Progenitor cell of endocrine pancreas (in vitro differentiated cells): ENCODE measurements at places on chromosomes 3 and 15. TPM values are rescaled to one million over a fixed set of nuclear protein-coding genes. Genes with fewer than 3 reads are reported as not detected.

DNA sequence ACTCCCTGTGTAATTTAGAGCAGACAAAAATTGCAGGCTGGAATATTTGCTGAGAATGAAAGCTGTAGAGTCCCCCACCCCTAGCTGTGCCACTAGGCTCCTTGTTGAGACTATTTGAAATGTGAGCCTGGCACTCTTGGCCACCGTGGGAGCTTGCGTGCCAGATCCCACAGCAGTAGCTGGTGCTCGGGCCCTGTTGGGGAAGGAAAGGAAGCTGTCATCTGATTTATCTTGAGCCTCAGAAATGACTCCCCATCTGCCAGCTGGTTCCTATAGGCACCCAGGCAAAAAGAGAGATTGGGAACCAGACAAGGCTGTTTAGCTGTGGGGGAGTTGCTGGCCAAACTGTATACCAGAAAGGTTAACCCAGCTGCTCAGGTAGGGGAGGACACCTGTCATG lies 23.4 kb upstream of the CLEC3B start:
- no peak for DNase-seq

MLF1 gene
- total RNA-seq: 20.2 and 21.7 TPM in 2 replicates

- DNase-seq: no peak
Measured at GRCh38 chr3:60781935-60782334, 469.3 kb downstream of the FHIT start.

DNA sequence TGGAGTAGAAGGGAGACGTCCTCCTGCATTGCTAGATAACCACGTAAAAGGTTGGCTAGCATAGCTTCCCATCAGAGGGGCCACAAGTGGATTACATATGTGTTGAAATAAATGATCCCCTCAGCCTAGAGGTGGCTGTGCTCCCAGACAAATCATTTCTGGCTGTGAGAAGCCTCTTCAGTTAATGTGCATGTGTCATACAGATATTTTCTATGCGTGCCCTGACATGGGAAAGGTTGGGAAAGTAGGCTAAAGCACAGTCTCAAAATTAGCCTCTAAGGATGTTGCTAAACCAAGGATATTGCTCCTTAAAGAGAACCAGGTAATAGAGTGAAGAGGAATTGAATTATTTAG lies 17.8 kb downstream of the USP3 start:
- DNase-seq: no peak

PLA2G4D gene
- total RNA-seq: not detected in 2 replicates

- no peak for DNase-seq
Measured at GRCh38 chr3:65787827-65788226, 250.9 kb downstream of the MAGI1 start.

DNA sequence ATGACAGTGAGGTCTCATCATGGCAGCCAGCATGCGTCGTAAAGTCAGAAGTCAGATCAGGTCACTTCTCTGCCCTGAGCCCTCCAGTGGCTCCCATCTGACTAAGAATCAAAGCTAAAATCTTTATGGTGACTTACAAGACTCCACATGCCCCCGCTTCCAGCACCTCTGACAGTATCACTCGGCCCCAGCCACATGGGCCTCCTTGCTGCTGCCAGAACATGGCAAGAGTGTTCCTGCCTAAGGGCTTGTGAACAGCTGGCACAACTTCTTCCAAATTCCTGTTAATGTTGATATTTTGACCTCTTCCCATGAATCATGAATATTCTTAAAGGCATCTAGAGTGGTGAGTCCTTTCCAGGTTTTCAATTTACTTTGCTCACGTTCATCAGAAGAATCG lies 20.5 kb downstream of the POLR2M start:
- no peak for DNase-seq

GRCh38 chr3:98325055-98325454 lies 28.6 kb upstream of the OR5K4 start:
- DNase-seq: no peak

C3orf38 gene
- 30.7 and 35.4 TPM in 2 replicates for total RNA-seq

DNA sequence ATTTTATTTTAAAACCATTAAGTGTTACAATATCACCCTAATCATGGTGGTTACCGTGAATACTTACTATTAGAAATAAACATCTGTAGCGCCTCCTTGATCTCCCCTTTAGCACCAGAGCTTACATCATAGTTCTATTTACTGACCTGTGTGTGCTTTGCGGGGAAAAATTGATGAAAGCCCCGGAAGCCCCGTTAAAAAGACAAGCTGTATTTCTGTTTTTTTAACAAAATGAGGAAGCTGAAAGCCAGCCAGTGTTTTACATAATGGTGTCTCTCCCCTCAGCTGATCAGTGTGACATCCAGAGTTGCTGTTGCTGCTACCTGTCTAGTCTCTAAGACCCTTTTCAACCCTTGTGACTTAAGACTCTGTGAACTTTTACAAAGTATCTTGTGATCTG lies 100.8 kb downstream of the OPA1 start:
- no peak for DNase-seq

DNA sequence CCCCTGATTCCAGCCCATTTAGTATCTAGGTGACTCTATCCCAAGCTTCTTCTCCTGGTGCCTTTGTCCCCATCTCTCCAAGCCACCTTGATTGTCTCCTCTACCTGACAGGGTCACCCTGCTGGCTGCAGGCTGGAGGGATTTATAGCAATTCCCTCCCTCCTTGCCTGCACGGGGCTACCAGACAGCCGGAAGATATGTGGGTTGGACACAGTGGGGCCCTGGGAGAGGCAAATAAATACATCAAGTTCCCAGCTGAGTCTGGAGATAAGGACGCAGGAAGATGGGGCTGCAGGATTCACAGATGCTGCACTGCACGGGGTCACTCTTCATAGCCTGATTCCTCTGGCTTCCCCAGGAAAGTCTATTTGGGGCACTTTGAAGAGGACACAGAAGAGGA lies 9.3 kb upstream of the ISLR2 start:
- no peak for DNase-seq

CFAP100 gene
- 0.79 and 1.00 TPM in 2 replicates for total RNA-seq

SI gene
- total RNA-seq: 2.0 and 2.7 TPM in 2 replicates

SPRED1 gene
- total RNA-seq: 21.3 and 22.9 TPM in 2 replicates

GRCh38 chr15:92415639-92416297 lies 22.1 kb downstream of the ST8SIA2 start:
- DNase-seq: no peak
